Stimulated activated CD4-positive, alpha-beta T cell treated with anti-CD3 and anti-CD28 coated beads, Interleukin-12 subunit alpha, Interleukin-12 subunit beta, amount 100 ng/mL, for 24 hours (primary cell): ENCODE measurements at places on chromosomes 2 and 18.

- DNase-seq = no peak
These were observed 222.8 kb downstream of the SOX11 start for GRCh38 chr2:5914811-5915611.

DNA sequence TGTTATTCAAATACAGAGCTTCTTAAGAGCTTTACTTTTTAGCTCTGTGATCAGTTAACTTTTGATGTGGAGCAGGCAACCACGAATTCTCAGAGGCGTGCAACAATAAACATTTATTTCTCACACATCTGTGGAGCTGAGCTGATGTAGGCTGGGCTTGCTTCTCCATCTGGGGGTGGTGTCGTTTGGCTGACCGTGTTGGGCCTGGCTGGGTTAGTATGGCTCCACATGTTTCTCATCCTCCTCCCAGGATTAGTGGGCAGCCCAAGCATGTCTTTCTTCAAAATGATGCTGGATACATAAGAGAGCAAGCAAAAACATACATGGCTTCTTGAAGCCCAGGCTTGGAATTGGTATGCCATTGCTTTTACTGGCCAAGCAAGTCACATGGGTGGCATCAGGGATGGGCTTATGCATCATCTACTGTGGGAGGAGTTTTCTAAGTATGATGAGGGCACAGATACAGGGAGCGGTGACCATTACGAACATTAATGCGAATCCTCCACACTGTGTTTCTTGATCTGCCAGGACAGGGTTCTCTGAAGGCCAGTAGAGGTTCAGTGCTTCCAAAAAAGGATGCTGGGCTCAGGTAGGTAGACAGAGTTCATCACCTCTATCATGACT is 157.0 kb upstream of the TNP1 start:
- DNase-seq = no peak

DNA sequence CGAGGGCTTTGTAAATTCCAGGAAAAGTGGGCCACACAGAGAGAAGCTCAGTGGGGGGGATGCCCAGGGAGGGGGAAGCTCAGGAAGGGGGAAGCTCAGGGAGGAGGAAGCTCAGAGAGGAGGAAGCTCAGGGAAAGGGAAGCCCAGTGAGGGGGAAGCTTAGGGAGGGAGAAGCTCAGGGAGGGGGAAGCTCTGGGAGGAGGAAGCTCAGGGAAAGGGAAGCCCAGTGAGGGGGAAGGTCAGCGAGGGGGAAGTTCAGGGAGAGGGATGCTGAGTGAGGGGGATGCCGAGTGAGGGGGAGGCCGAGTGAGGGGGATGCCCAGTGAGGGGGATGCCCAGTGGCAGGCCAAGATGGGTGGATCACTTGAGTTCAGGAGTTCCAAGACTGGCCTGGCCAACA is 821 bp upstream of the CHRNG start:
- DNase-seq = no peak

DNA sequence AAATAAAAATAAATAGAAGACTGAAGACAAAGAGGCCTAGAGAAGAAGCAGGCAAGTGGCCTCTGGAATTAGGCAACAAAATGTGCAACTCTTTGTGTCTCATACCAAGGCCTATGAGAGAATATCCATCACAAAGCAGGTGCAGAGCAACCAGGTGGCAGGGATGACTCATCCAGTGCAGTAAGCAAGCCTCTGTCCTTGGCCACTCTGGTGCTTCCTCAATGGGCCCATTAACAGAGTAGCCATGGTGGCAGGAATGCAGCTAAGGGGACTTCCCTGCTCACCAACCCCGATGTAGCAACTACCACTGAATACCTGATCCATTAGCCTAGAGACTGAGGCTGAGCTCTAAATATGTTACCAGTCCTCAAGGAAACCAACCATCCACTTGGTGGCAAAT is 11.0 kb upstream of the EPG5 start:
- no peak for DNase-seq

GRCh38 chr2:46390036-46390435 is 89.3 kb upstream of the TMEM247 start:
- DNase-seq = no peak

DNA sequence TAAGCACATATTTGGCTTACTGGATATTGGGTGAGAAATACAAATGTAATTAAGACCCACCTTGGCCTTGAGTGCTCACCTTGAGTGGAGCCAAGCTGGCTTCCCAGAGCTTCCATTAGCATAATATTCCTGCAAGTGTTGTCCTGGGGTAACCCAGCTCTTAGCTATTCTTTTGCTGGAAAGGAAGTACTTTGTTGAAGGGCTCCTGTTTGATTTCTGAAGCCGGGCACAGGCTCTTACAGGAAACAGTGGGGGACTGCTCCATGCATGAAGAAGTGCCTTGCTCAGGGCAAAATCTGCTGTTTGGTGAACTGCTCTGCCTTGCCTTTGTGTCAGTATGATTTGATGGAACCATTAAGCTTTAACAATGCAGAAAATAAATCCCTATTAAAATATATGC is 325.4 kb downstream of the SMAD2 start:
- DNase-seq = no peak

- DNase-seq = no peak
These were observed 85.8 kb downstream of the PKP4 start for GRCh38 chr2:158542577-158542976.

DNA sequence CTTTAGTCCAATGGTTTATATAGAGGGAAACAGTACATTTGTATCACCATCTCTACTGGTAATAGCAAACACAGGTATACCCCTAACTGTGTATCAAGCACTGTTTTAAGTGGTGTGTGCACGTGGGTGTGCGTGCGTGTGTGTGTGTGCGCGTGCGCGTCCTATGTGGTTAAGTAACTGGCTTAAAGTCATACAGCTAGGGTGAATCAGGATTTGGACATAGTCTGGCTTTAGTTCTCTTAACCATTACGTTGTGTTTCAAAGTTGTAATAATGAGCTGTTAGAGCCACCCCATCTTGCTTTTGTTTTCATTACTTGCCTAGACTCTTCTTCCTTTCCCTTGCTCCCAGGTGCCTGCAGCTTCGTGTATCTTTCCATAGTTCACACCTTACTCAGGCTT is 2.1 kb downstream of the HADHB start:
- DNase-seq = no peak

DNA sequence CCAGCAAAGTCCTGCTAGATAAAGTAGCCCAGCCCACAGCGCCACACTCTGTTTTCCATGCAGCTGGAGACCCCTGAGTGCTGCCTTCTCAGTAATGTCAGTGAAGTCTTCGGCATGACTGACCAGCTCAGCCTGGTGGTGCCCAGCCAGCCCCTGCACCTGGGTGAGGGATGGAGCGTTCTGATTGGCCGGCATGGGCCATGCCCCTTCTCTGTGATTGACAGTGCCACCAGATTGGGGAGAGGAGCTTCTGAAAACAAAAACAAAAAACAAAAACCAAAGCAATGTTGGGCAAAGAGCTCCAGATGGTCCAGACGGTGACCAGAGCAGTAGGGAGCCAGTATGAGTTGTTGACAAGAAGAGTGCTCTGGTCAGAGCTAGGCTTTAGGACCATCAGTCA is 122.6 kb downstream of the DYSF start:
- no peak for DNase-seq

- DNase-seq = no peak
These were observed 7.6 kb upstream of the NT5C1B start for GRCh38 chr2:18596993-18597392.

GRCh38 chr18:65988386-65988785 is 237.6 kb downstream of the CDH7 start:
- DNase-seq = no peak
